ENCODE measurements at places on chromosomes 11 and 22.

GRCh38 chr11:93983542-93984195, 37.5 kb upstream of the HEPHL1 start:
- no peak for DNase-seq

DNA sequence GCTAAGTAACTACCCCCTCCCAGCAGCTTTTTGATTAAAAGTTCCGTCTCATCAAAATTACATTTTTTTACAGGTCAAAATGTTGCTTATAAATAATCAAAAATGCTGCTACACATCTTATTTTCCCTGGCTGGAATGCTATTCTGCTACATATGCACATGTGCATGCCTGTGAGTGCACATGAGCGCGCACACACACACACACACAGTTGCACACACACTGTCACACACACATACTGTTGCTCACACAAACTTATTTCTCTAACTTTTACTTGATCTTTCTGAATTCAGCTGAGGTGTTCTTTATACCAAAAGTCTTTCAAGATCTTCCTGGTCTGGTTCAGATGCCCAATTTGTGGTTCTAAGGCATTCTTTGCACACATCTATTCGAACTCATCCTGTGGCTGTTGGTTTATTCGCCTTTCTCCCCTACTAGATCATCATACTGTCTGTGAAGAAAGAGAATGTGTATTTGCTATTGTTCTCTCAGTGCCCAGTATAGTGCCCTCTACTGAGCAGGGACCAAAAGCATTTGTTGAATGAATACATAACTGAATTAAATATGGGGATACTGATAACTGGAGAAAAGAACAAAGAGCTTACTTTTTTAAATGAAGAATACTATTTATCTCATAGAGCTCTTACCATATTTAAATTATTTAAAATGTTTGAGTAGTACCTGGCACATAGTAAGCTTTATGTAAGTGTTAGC, 68.1 kb upstream of the CCDC179 start:
- no peak for DNase-seq

DNA sequence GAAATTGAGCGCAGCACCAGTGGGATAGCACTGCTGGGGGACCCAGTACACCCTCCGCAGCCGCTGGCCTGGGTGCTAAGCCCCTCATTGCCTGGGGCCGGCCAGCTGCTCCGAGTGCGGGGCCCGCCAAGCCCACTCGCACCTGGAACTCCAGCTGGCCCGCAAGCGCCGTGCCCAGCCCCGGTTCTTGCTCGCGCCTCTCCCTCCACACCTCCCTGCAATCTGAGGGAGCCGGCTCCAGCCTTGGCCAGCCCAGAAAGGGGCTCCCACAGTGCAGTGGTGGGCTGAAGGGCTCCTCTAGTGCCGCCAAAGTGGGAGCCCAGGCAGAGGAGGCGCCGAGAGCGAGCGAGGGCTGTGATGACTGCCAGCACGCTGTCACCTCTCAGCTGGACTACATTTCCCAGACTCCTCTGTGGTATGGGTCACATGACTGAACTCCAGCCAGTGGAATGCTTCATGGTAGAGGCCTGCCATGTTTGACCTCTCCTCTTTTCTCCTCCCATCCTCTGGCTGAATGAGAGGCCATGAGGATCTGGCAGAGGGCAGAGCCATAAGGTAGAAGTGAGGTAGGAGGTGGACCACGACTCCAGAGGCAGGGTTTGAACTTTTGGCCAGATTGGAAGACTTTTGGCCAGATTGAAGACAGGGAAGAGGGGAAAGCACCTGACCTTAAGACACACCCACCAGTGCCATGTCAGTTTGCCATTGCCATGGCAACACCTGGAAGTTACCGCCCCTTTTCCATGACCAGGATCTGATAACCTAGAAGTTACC, 6.2 kb downstream of the MRGPRD start:
- DNase-seq = no peak

DNA sequence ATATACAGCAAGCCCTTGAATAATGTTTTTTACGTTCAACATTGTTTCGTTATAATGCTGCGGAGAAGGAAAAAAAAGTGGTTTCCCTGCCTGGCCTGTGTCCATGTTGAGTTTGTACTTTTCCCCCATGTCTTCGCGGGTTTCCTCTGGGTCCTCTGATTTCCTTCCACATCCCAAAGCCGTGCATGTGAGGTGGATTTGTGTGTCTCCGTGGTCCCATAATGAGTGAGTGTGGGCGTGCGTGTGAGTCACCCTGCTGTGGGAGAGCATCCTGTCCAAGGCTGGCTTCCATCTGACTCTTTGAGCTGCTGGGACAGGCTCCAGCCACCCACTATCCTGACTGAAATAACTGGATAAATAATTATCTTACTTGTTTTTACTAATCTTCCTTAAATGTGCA, 29.6 kb upstream of the SNX19 start:
- no peak for DNase-seq

DNA sequence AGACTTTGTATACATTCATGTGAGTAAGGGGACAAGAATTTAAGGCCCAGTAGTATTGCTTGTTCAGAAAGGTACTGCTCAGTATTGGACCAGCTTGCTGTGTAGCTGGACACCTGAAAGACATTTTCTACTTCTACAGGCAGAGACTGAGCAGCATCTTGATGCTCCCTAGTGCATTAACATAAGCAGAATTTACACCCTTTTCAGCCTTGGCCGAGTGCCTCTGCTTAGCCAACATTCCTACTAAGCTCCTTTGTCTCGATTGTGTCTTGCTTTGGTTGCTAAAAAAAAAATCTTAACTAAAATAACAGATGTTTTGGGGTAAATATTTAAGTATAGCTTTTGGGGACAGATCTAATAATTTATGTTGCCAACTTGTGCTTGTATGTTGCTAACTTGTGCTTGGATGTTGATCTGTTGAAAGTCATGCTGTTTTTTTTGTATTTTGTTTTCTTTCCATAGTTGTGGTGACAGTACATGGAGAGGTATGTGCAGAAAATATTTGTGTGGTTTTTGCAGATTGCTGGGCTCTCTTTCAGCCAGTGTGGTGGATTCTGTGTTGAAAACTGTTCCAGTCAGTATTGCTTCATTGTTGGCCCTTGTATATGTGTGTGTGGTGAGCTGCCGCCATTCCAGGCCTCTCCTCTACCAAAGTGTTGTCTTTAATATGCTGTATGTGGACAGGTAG, 3.7 kb downstream of the PTS start:
- DNase-seq = no peak

DNA sequence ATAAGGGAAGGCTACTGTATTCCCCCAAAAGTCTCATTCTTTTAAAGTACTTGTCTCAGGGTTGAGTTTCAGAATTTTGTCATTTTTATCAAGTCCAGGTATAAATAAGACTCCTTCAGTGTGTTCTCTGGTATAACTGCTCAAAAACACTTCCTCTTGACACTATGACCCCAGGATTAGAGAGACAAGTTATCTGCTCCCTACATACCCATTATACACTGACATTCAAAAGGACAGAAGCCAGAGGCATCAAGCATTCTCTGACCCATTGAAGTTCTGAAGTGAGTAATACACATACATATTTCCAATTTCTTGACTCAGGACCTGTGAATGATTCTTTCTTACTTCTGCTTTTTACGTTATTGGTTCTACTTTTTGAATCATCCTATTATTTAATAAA, 447.8 kb upstream of the CNTN5 start:
- no peak for DNase-seq

DNA sequence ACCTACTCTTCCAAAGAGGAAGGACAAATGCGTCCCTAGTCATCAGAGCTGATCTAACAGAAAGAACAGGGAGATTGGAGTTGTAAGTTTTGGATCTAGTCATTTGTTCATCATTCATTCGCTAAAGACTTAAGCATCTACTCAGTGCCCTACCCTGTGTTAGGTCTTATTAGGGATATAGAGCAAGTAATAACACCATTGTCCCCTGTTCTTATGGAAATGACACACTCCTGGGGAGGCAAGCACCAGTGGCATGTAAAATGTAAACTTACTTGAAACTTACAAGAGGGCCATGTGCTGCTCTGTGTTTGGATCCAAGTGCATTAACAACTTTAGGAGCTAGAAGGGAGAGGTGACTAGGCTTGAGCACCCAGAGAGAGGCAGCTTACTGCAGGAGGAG, 61.9 kb downstream of the P4HA3 start:
- DNase-seq = no peak

DNA sequence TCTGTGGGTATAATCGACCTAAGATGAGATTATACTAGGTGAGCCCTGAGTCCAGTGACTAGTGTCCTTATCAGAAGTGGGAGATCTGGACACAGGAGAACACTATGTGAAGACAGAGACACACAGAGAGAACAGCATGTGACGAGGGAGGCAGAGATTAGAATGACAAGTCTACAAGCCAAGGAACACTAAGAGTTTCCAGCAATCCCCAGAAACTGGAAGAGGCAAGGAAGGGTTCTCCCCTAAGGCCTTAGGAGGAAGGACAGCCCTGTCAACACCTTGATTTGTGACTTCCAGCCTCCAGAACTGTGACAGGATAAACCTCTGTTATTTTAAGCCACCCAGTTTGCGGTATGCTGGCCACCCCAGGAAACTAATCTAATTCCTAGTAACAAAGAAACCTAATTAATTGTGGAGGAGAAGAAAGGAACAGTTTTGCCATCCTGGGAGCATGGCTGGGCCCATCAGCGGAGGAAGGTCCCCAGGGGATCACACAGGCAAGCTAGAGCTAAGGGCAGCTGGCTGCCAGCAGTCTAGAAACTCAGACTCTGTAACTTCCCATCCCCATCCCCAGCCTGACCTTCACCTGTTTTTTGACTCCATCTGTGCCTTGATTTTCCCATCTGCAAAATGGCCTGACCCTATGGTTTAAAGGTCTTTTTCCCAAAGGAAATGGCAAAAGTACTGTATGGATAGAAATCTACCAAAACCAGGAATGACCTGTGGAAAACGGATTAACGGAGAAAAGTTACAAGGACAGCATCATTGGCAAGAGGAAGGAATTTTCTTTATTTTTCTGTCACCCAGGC, 10.3 kb upstream of the THOC5 start:
- no peak for DNase-seq

DNA sequence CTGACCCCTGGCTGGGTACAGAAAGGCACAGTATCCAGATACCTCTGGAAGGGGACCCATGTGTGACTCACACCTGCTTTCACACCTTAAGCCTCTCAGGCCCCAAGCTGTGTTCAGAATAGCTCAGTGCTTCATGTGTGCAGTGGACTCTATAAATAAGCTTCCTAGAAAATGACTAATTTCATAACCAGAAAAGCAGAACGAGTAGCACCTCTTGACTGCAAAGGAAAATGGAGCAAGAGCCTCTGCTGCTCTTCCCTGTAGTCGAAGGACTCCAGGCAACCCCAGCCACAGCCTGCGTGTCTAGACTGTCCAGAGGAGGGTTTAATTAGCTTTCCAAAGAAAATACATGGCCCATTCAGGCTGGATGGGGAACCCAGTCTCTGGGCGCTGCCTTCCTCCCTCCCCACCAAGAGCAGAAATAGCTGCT, 23.1 kb downstream of the PTPN5 start:
- DNase-seq = no peak

DNA sequence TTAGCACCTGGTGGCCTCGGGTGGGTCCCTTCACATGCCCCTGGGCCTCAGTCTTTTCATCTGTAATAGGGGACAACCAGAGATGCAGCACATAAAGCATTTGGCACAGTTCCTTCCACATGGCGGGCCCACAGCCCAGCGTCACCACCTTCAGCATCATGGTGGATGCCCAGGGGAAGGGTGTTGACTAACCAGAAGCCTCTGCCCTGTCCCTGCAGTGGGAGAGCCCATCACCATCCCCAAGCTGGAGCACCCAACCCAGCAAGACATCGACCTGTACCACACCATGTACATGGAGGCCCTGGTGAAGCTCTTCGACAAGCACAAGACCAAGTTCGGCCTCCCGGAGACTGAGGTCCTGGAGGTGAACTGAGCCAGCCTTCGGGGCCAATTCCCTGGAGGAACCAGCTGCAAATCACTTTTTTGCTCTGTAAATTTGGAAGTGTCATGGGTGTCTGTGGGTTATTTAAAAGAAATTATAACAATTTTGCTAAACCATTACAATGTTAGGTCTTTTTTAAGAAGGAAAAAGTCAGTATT, 14.8 kb upstream of the UVRAG start:
- no peak for DNase-seq

DNA sequence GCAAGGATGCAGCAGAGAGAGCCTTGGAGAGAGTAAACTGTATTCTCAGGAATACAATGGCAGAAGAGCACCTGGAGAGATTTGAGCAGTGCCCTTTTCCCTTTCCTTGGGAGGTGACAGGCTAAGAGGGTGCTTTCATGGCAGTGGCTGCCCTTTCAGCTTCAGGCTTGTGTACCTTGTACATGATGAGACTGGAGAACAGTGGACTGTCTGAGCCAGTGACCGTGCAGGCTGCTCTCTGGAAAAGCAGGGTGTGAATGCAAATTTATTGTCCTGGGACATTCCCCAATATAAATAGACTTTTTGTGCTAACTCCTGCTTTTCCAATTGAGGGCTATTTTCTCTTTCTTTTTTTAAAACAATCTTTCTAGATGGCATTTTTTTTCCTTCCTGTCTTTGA, 99.3 kb downstream of the TRIM44 start:
- no peak for DNase-seq

DNA sequence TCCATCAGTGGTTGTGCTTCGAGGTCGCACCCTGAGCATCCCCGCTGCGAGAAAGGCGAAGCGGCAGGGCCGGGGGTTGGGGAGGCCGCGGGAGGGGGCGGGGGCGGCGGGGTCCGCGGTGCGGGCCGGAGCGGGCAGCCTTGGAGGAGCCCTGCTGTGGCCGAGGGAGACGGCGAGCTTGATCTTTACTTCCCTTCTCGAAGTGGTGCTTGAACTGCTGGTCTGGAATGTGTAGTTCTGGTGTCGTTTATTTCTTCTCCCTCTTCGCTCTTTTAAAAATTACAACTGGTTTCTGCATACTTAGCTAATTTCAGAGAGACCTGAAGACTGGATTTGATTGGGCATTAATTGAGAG, 1.1 kb downstream of the APLP2 start:
- no peak for DNase-seq

DNA sequence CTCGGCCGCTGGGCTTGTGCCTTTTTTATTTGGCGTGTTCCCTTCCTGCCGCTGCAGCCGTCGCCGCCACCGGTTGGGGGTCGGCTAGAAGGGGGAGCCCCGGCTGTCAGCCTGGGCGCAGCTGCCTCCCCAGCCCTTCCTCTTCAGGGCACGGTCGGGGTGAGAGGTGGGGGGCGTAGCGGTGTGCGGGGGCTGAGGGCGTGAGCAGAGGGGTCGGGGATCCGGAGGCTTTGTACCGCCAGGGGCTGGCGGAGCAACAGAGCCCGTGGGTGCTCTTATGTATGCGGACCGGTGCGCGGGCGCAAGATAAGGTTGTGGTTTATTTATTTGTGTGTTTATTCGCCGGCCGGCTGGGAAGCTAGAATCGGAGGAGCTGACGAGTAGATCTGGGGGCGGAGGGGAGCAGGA, 477 bp downstream of the ZBTB16 start:
- no peak for DNase-seq

DNA sequence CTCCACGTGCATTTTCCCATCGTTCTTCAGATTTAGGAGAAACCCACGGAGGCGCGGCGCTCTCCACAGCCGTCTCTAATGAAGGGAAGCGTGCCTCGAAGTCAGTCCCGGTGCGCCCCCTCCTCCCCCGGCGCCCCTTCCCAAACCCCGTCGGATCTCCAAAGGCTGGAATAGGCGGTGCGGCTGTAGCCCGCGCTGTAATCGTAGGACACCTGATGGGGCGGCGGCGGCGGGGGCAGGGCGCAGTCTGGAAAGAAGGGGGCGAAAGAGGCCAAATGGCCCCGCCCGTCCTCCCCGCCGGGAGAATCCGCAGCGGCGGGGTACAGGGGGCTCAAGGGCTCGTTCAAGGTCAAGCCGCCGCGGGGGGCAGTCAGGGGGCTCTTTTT, 1.3 kb downstream of the FAM181B start:
- no peak for DNase-seq

- DNase-seq = no peak
These were observed 28.5 kb downstream of the GLB1L2 start for GRCh38 chr11:134360050-134360835.

Measured in esophagus squamous epithelium (tissue), 5 donors.